ENCODE measurements at places on chromosomes 1 and 21.

DNA sequence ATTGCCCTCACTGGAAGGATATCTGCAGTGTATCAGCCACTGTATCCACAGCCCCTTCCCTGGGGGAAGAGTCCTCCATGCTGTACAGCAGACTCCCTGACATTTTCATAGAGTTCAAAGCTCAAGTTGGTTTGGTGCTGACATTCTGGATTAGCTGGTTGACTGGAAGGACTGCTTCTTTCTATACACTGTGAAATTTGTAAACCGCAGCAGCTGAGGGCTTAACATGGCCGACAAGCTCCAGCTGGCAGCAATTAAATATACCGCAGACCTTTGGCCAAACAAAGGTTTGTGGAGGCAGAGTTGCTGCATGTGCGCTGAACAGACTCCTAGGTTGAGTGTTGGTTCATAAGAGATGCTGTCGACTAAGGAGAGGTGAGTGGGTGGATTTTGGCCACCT lies 126.4 kb downstream of the DHRS3 start:
- DNase-seq, result no peak

DNA sequence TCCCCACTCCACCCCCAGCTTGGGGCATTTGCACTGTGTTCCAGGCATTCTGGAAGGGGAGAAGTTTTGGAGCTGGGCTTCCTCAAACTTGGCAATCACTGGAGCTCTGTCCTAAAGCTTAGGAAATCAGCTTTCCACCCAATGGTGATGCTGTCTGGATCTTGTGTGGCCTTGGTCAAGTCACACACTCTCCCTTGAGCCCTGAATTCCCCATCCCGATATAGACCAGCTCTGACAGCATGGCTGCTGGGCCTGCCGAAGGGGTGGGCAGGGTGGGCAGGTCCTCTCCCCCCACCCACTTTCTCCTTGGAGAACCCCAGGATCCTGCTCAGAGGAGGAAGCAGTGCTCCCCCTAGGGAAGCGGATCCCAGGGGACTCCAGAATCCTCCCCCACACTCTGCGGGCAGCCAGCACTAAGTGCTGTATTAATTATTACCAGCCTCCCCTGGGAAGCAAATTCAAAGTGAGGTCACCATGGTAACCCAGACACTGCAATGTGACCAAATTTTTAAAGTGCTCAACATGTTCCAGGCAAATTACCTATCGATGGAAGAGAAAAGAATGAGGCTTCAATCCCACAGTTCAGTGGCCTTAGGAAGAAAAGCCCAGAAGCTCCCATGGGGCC lies 21.3 kb upstream of the LDLRAP1 start:
- no peak for DNase-seq

DNA sequence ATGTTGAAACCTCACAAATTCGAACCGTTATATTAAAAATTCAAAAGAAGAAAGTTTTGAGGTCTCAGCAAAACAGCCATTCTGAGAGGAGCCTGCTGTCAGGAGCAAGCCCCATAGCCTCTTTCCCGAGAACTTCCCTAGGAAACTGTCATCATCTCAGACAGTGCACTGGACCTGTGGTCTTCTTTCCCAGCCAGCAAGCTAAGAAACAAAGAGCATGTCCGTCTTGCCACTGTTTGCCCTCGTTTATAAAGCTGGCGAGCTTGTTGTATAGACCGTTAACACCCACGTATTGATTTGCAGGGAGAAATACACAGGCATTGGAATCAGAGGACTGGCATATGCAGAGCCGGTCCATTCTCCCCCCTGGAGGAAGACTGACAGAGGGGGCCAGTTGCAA lies 407.0 kb downstream of the NPHP4 start:
- DNase-seq, result no peak

DNA sequence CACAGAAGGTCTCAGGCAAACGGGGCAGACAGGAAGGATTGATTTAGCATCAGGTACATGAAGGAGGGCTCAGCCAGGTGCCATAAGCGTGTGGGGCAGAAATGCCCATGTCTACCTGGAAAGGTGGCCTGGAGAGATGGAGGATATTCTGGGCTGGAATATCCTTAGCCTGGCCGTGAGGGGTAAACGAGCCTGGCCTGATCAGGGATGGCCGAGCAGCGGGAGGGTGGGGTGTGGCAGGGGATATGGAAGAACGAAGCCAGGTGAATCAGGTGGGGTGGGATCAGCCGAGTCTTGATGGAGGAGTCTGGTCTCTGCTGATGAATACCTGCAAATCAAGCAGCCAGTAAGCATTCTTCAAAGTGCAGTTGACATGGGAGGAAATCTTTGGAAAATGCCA lies 35.5 kb upstream of the TTC22 start:
- DNase-seq, result no peak

DNA sequence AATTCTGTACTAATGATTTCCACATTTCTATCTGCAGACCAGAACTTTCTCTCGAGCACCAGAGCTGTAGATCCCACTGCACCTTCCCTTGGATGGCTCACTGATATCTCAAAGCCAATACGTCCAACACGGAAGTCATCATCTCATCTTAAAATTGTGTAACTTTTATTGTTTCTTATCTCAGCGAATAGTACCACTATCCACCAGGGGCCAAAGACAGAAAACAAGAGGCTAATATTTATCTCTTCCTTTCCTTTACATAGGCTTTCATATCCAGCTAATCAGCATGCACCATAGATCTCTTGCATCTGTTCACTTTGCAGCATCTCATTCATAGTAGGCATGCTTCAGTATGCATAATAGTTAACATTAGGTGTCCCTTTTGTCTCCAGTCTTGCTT lies 303.6 kb downstream of the PTPRC start:
- DNase-seq, result no peak

- no peak for DNase-seq
Measured at GRCh38 chr1:158810311-158810710, 20.8 kb upstream of the MNDA start.

DNA sequence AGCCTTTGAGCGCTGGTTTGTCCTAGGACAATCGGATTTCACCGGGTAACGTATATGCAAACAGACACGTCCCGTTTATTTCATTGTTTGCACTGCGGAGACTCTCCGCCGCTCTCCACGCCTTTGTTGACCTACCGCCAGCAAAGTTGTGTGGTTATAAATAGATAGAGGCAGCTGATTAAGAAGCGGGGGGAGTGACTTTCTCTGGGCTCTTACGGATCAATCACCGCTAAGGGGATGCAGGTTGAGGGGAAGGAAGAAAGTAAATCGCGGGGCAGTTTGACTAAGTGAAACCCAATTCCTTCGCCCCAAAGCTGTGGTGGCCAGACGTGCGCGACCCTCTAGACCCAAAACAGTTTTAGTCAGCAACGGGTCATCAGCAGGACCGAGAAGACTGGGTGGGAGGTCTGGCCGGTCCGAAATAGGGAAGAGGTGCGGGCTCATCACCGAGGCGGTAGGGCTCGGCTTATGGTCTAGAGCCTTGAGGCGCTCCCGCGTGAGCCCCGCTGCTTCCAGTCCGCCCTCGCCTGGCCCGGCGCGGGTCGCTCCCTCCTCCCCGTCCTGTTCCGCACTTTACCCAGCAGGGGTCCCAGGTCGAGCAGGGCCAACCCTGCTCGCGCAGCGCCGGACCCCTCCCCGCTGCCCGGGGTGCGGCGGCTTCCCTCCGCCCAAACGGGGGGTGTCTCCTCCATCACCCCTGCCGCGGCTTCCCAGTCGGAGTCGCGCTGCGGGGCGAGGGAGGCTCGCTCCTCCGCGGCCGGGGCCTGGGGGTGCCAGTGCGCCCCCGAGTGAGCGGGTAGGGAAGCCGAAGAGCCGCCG lies 120.8 kb upstream of the RRP15 start:
- DNase-seq, result peak; percentile 4

GRCh38 chr1:118093017-118093416 lies 92.0 kb downstream of the SPAG17 start:
- DNase-seq, result no peak

DNA sequence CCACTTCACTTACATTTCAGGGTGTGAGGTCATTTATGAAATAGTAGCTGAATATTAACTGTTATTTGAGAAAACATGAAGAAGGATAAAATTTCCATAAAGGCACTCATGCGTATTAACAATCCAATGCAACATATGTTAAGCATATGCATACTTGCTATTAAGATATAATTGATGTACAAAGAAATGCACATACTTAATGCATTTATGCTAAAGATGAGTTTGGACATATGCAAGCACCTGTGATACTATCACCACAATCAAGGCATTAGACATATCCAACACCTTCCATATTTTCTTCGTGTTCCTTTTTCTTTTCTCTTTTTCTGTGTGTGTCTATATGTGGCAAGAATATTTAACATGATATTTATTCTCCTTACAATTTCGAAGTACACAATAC lies 464.8 kb upstream of the BRINP3 start:
- no peak for DNase-seq

DNA sequence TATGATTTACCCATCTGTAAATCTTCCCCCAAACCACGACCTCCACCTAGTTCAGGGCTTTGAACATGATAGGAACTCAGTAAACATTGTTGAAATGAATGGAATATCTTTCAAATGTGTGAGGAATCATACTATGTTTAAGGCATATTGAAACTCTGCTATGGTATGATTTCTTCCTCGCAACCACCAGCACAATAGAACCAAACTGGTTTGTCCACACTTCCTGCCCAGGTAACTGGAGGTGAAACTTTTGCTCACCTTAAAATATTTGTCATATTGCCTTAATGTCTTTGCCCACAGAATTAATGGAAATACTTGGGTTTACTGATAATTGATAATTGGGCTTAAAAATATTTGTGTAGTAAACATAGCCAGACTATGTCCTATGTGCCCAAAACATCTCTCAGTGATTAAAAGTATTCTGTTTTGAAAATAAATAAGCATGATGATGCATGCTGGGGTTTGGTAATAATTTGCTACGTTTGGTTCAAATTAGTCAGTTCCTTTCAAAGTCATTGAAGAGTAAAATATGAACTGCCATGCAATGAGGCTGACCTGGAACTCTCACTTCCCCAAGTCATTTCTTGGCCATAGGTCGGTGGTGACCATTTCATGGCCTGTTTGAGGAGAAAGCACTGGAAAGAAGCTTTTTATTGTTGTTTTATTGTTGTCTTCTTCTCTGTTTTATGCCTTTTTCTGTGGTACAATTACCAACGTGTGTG lies 73.3 kb downstream of the TNFSF18 start:
- no peak for DNase-seq

DNA sequence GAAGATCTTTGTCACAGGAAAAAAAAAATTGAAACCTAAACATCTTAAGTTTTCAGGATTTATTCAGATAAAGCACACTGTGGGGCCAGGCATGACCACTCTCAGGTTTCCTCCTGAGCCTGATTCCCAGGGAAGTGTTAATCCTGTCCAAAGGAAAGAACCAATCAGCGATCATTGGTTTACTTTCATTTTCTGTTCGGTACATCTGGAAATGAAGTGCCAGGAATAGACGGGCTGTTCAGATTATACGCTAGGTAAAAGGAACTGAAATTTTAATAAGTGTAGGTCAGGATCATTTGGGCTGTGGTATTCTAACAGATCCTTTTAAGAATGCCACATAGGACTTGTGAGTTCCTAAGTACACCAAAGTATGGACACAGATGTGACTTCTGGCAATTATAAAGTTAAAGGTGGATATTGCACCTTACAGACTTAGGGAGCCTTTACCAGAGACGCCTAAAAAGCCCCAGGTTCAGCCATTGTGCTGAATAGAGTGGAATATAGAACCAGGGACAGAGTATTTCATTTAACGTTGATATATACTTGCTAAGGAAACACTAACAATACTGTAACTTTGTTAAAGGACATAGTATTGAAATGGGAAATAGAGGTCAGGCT lies 9.3 kb upstream of the CACYBP start:
- DNase-seq, result peak; percentile 43

DNA sequence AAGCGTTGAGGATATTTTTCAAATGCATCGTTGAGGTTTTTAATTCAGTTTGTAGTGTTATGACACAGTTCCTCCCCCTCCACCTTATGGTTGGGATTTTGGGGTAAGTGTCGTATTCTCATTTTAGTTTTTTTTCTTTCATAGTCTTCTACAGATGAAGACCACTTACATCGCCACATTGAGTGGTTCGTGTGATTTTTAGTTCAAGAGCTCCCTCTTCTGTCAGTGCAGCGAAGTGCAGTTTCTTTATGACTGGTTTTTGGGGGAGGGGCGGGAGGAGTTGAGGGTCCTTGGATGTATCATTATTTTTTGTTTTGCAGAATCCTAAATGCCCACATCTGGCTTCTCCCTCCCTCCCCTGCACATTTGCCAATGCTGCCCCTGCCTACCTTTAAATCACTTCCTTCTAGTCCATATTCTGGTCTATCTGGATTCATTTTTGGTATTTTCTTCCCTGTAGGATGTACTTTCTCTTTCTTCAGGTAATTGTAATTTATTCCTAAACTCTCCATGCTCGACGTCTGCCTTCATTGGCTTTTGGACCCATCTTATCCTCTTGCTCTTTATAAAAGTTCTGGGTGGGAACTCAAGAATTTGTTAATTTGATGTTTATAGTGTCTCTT lies 433.1 kb downstream of the CAMTA1 start:
- DNase-seq, result no peak

DNA sequence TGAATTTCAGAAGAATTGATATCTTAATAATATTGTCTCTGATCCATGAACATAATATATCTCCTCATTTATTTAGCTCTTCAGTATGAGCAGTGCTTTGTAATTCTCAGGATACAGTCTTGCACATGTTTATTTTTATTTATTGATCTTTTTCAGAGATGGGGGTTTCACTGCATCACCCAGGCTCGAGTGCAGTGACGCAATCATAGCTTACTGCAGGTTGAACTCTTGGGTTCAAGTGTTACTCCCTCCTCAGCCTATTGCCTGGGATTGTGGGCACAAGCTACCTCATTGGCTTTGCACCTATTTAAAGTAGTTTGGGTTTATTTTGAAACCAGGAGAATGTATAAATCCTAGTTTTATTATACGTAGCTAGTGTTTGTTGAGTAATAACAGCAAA lies 4.7 kb downstream of the RPS6KC1 start:
- no peak for DNase-seq

GRCh38 chr1:105427543-105427942 lies 1628.9 kb upstream of the PRMT6 start:
- DNase-seq, result no peak

GRCh38 chr1:234729561-234730474 lies 119.8 kb upstream of the IRF2BP2 start:
- no peak for DNase-seq

DNA sequence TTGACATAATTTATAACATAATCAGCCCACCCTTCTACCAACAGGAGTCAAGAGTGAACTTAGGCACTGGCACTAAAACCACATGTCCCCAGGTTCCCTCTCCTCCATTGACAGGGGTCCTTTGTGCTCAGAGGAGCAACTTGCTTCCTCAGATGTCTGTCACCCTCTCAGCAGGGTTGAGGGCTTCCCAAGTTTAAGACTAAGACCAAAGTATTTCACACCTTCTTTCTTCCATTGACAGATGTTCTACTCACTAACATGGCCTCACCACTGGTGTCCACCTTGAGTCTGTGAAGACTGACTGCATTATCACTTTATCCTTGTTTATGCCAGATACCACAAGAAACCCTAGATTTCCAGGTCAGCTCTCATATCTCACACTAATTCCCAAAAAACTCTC lies 56.5 kb downstream of the CCDC18 start:
- no peak for DNase-seq

GRCh38 chr1:101137144-101138126 lies 99.4 kb upstream of the S1PR1 start:
- DNase-seq, result peak; percentile 72

Measured in bone marrow (tissue), 2 donors.